ENCODE measurements at places on chromosomes 3 and 15.

- DNase-seq: no peak
These were observed 7.4 kb upstream of the CAMP start for GRCh38 chr3:48215876-48216275.

DNA sequence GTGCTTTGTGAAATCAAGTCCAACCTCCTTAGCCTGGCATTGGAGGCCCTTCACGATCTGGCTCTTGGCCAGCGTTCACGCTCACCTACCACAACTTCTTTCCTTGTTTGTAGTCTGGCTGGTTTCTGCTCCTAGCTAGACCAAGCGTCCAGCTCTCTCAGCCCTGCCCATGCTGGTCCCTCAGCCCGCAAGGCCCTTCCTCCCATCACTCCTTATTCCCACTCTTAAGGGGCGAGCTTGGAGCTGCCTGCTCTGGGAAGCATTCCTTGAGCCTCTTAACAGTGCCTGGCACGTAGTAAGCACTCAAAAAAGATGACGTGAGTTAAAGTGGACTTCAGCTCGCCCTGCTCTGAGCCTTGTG is 8.7 kb downstream of the SLC6A6 start:
- no peak for DNase-seq

- DNase-seq: no peak
These were observed 151.4 kb upstream of the BCL6 start for GRCh38 chr3:187896646-187897045.

DNA sequence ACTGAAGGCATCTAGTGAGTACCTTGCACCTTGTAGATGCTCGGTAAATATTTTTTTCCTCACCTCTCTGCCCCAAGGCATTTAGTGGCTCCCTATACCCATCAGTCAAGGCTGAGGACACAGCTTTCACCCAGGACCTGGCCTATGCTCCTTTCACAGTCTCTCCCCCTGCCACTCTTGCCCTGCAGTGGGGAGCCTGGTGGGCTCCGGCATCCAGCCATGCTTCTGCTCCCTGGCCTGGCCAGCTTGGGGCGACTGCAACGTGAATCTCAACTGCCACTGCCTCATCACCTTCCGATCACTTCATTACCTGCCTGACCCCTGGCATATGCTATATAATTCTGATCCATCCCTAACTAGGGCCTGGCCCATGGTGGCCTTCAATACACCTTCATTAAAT is 735 bp upstream of the CX3CR1 start:
- no peak for DNase-seq

DNA sequence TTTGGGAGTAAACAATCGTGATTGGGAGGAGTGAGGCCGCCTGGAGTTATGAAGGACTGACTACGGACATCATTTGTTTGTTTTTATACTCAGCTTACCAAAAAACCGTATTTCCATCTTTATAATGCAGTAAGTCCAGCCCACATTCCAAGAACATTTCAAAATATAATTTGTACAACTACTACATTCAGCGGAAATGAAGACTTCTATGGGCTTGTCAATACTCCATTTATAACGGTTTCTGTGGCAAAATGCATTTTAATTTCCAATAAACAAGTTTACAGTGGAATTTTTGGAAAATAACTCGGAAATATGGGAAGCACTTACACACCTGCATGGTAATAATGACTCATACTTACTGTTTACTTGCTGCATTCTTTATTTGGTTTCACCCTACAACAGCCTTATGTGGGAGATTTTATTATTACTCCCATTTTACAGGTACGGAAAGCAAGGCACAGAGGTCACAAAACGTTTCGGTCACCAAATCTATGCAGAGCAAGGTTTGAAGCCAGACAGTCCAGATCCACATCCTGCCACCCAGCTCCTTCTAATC is 62.3 kb downstream of the LDHAL6B start:
- no peak for DNase-seq

DNA sequence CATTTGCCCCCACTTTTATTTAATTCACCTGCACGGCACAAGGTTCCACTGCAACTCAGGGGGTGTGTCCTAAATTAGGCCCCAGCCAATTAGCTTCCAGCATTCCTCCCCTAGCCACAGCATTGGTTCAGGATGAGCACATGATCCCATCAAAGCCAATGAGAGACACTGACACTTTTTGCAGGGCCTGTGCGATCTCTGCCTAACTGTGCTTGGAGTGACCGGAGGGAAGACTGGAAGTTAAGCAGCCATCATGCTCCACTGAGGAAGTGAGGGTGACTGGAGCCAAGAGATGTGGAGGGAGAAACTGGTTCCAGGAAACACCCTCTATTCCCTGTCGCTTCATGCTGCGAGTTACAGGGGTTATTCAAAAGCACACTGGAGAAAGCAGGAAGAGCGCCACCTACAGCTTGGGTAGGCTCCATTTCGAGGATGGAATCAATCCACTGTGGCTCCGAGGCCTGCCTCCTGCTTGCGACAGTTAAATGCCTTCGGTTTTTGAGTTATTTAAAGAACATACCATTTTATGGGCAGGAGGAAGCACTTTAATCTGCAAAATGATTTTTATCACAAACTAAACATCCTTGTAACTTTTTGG is 122.2 kb upstream of the WNT5A start:
- no peak for DNase-seq

- no peak for DNase-seq
These were observed 332.7 kb upstream of the LRRFIP2 start for GRCh38 chr3:37506956-37507535.
